Epithelial cell of proximal tubule (primary cell): ENCODE measurements at places on chromosomes 12 and 14. TPM values are rescaled to one million over a fixed set of nuclear protein-coding genes. Genes with fewer than 3 reads are reported as not detected.

- no peak for DNase-seq
Observed at GRCh38 chr12:49086116-49086515, 8.5 kb downstream of the DHH start.

GRCh38 chr14:68563251-68564131 lies 229.4 kb downstream of the ZFP36L1 start:
- no peak for DNase-seq

GRCh38 chr12:122395319-122395718 lies 27.1 kb downstream of the CLIP1 start:
- DNase-seq, result no peak

GRCh38 chr12:5078423-5078822 lies 34.7 kb downstream of the KCNA5 start:
- DNase-seq, result peak; percentile 13

DNA sequence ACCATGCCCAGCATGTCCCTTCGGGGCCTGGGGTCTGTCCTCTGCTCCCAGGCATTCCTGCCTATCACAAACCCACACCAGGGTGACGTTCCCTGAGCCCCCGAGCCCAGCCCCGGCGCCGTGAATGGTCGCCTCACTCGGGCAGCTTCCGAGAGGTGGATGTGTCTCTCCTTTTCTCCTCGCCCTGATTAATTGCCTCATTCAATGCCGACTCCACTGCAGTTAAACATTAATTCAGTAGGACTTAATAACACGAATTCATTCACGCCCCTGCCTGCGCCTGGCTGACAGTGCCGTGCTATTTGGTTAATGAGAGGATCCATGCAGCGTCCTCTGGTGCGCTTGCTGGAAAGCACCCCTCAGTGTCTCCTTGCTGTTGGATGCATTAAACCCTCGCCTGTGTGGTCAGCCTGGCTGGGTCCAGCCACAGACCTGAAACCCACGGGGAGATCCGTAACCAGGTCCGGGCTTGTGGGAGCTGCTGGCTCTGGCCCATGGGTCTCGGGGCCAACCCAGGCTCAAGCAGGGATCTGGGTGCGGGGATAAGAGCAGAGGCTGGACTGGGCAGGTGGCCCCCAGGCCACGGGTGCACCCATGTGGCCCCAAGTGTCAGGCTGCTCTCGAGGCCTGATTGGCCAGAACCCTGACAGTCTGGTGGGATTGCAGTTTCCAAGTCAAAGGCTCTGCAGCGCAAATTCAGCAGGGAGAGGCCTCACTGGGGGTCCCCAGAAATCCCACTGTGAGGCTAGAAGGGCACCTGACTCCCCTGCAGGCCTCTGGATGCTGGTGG lies 55.4 kb downstream of the FBRSL1 start:
- no peak for DNase-seq

DNA sequence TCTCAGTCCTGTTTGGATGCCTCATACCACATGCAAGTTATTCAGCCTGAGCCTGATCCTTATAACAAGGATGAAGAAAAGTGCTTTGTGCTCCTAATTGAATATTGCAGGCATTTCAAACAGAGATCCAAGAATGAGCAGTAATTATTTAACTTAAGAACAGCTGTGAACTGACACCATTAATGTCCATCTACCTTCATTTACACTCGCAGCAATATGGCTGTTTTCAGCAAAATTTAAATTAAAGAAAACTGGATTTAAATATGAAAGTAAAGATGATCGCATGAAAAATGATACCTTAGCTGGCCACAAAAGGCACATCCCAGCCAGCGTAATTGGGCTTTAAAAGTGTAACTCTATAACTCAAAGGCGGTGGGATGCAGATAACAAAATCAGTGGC lies 466.3 kb downstream of the GALC start:
- DNase-seq, result no peak

GRCh38 chr14:88947646-88948598 lies 123.5 kb downstream of the TTC8 start:
- DNase-seq, result no peak

DNA sequence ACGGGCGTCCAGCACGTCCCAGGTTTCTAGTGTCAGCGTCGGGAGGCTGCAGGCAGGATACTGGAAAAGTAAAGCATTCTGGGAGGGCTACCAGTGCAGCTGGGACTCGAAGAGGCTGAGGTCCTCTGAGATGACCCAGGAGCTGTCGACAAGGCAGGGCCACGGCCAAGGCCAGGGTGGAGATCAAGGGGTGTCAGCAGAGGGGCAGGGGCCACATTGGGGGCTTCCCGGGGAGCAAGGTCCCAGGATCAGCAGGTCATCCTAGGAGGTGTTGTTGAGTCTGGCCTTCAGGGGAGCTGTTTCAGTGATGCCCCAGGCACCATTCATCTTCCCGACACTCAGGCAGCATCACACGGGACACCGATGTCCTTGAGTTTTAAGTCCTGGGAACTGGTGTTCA lies 377.8 kb upstream of the SFSWAP start:
- DNase-seq, result no peak

GRCh38 chr12:11513288-11513687 lies 117.9 kb upstream of the PRB2 start:
- DNase-seq, result no peak

P2RX7 gene
- total RNA-seq, result not detected in 2 replicates

GPRC5D gene
- not detected in 2 replicates for total RNA-seq

NUDT4 gene
- 30.6 and 38.1 TPM in 2 replicates for total RNA-seq

BEST3 gene
- 2.2 and 2.5 TPM in 2 replicates for total RNA-seq
